CD14-positive monocyte (primary cell): ENCODE measurements at places on chromosomes 2 and 18.

GRCh38 chr2:2582998-2583545 is 252.0 kb upstream of the MYT1L start:
- no peak for DNase-seq

DNA sequence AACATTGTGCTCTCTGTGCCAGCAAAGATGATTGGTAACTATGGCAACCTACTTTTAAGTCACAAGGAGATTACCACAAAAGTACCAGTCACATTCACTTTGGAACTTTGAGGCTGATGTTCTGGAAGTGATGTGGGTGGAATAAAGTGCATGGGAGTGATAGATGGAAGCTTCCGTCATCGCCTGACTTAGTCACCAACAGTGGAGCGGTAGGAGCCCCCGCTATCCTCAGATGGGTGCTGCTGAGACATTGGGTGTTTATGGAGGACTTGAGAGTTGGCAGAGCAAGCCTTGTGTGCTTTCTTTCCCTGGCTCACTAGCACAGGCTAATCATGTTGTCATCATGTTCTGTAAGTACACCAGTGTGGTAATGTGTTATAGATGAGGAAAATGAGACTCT is 4.6 kb downstream of the PPP1R7 start:
- no peak for DNase-seq

DNA sequence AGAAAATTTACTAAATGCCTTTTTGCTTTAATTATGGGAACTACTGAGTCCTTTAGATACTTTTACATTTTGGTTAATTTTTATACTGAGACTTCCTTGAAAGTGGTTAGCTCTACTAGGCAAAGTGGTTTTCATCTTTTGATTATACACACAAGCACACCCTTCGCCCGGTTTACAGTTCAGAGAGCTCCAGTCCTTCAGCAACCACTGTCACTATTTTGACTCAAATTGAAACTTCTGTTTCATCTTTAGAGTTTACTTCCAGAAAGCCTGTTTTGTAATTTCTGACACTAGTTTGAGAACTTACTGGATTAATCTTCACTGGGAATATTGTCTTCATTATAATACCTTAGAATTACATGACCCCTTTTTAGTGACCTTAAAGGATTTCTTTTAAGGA is 140.3 kb upstream of the FOSL2 start:
- DNase-seq: no peak

DNA sequence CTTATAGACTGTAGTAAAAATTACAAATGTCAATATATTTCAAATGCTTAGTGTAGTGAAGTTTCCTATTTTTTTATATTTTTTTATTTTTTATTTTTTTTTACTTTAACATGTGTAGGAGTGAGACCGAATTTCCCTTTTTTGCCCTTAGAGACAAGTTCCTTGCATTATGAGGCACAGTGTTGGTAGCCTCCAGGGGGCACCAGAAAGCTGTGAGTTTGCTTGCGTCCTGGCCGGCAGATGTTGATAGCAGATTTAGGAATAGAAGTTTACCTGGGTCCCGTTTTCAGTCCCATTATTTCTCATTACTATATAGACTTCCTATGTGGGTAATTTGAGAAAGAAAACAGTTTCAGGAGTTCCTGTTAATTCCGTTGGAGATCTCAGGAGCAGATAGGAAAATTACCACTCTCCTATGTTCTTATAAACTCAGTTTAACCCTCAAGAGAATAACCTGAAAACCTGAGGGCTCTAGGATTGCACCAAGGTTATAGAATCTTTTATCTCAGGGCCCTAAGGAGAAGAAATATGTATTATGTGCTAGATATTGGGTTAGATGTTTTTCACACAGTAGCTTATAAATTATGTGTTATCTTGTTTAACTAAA is 157.5 kb upstream of the SESTD1 start:
- peak; percentile 12 for DNase-seq

DNA sequence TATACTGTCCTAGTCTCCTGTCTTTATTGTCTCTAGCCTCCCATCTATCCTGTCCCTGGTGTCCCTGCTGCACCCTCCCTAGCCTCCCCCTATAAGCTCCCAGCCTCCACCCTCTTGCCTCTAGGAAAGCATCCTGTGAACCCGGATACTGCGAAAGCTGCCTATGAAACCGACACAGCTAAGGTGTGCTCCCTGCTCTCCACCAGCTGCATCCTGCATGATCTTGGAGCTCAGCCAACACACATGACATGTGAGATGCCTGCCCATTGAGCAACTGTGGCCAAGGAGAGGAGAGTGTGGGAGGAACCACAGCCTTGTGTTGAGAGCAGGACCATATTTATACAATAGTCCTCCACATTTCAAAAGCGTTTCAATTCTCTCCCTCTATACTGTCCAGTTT is 187.1 kb downstream of the ZBTB7C start:
- DNase-seq: no peak

- DNase-seq: no peak
These were observed 536.7 kb upstream of the TNP1 start for GRCh38 chr2:217396586-217396985.

DNA sequence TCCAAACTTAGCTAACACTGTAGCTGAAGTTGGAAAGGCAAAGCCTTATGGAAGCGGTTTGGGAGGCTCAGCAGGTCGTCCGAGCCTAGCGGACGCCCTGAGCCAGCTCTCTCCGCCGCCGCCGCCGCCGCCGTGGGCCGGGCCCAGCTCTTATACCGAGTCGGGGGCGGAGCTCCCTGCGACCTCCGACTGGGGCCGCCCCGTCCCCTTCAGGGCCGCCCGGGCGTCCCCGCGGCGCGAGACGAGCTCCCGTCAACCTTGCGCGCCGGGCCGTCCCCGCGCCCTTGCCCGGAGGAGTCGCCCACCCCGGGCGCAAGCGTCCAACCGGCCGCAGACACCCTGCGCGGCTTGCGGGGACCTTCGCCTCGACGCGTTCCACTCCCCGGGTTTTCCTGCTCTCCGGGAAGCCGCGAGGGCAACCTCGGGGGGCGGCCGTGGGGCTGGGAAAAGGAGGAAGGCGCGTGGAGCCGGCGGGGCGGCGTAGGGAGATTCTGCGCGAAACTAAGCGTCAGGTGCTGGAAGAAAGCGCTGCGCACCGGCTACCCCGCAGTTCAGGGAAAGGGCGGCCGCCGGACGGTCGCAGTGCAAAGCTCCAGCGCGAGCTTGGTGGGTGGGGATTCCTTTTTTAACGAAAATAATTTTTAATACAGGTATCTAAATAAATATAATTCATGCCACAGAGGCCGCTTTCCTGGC is at the start of gene SLC40A1:
Gene SLC40A1, minus strand, starts transcription at position 129 of the 696 bp plus-strand sequence. CDS start 326 bp downstream, outside the sequence.
- peak; percentile 54 for DNase-seq

DNA sequence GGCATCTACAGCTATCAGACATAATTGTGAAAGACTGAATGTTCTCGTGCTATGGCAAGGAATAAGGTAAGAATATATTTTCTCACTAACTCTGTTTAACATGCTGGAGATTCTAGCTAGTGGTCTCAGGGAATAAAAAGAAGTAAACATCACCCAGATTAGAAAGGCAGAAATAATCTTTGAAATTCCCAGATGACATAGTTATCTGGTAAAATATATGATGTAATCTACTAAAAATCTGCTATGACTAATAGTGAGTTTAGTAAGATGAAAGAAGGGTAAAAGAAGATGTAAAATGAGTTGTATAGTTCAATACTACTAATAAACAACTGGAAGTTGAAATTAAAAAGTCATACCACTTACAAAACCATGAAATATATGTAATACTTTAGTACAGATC is 134.2 kb downstream of the DSC3 start:
- DNase-seq: no peak

DNA sequence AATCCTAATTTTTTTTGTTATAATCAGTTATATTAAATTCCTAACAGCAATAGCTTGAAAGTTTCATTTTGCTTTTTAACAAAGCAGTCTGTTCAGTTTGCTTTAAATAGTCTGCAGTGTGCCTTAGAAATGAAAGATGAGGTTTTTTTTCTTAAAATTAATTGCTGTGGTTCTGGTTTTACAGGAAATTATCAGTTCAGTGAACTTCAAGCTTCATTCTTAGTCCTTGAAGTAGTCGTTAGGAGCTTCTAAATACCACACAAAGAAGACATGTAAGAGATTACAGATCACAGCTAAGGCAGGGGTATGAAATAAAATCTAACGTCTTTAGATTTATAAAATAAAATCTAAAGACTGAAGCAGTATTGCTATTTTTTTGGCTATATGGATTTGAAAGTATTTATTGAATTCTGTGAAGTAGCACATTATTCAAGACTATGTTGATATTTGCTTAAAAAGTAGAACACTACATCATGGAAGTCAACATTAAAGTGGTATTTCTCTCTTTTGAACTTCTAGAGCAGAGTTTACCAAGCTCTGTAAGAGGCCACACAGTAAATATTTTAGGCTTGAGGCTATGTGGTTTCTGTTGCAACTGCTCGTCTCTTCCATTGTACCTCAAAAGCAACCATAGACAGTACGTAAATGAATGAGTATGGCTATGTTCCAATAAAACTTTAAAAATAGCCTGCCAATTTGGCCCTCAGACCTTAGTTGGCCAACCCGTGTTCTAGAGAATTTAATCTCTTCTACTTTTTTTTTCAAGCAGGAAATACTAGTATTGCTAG is 81.5 kb upstream of the STON1 start:
- DNase-seq: no peak

DNA sequence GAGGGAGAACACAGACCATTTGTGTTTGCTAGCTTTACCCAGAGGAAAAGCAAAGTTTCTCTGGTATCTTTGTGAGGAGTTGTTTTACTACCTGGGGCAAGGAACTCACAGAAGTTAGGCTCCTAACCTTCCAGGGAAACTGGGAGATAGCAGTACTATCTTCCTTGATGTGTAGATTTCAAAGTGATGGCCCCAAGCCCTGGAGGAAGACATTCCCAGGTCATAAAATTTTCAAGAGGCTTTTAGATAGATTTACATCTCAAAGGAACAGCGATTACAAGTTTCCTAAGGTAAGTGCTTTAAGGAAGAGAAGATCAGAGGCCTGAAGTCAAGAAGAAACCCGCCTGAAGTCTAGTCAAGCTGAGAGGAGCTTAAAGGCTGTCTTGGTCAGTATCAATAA is 1187.8 kb upstream of the TMEFF2 start:
- no peak for DNase-seq

- DNase-seq: no peak
These were observed 232.3 kb downstream of the HAUS1 start for GRCh38 chr18:46336278-46337111.

DNA sequence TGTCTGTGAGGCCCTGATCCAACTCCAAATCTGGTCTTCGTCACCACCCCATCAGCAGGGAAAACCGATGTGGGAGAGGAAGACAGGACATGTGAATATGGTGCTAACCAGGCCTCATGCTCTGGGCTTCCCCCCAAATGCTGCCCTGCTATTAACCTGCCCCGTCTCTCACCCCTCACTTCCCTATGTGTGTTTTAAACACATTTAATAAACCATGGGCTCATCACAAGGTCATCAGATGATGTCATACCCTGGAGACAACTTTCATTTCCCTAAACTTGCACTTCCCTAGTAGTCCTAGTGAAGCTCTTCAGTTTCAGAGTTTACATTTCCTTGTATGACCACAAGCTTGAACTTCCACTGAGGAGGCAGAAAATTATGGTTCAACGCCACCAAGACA is 49.9 kb downstream of the CD8B2 start:
- DNase-seq: peak; percentile 97

DNA sequence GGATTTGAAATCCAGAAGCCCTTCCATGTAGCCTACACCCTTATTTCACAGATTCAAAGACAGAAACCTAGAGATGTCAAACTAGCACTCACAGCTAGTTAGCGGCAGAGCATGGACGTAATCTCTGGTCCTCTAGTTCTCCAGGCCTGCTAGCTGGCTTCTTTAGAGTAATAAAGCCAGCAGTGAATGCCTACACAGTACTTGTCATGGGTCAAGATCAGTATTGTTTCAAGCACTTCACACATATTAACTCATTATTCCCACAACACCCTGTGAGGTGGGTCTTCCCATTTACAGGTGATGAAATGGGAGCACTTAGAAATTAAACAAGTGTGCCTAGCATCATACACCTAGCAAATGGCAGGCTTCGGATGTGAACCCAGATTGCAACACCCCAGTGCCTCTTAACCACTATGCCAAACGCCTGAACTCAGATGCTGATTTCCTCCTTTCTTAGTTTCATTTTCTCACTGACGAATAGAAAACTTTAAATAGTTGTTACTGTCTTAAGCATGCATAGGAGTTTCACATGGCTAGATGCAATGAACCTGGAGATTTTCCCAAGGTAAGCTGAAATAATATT is 14.5 kb upstream of the ZBTB14 start:
- DNase-seq: peak; percentile 35

DNA sequence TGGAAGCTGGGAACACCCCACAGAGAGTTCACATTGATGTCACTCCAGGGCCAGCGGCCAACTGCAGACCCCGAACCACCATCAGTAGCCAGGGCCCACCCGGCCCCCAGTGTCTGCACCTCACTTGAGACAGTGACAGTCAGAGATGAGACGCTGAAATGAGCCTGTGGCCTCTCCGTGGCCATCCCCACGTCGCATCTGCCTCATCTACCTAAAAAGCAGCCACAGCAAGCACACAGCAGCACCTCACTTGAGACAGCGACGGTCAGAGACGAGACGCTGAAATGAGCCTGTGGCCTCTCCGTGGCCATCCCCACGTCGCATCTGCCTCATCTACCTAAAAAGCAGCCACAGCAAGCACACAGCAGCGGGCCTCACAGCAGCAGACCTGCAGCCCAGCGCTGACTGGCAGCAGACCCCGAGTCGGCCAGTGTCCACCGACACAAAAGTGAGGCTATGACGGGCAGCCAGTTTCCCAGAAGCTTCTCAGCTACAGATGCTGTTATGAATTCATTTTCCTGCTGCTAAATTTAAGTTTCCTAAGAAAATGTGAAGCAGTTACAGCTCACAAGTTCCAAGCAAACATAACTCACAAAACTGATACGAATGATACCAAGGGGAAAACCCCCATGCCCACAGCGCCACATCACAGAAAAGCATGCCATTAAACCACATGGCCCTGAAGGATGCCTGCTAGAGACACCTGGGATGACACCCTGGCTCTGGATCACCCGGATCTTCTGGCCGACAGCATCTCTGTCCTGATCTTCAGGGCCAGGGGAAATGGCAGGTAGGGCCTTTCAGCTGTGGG is 27.7 kb downstream of the SNORC start:
- DNase-seq: no peak

DNA sequence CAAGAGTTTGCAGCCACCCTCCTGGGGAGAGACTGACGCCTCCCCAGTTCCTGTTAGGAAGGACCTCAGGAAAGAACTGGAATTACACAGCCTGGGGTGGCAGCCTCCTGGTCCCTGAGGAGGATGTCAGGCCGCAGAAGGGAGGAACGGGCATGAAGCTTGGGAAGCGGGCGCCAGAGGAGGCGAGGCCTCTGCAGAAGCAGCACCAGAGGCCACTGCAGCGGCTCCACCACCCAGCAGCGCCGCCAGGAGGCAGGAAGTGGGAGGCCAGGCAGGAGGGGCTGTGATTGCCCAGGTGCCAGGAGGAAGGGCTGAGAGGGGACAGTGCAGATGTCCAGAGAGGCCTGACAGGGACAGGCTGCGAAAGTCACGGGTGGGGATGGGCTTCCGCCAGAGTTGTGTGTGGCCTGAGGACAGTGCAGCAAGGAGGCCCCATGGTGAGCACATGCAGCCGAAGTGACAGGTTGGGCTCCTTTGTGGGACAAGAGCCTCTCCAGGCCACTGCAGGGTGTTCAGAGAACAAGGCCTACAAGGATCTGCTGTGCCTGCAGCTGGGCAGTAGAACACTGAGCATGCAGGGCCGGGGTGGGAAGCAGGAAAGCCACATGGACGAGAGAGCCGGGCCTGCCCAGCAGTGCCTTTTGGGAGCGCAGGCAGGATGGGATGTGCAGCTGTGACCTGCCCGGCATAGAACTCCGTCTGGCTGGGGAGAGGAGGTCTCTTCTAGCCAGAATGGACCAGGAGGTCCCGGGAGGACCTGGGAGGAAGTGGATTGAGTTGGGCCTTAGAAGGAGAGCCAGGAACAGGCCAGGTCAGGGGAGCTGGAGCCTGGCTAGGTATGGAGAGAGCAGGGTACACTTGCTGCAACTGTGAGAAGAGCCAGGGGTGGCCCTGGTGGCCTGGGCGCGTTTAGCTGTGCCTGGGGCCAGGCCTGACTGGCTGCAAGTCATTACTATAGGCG is 39.1 kb upstream of the ALPP start:
- DNase-seq: no peak
